Fibroblast of lung (primary cell): ENCODE measurements at places on chromosomes 1 and 21.

DNA sequence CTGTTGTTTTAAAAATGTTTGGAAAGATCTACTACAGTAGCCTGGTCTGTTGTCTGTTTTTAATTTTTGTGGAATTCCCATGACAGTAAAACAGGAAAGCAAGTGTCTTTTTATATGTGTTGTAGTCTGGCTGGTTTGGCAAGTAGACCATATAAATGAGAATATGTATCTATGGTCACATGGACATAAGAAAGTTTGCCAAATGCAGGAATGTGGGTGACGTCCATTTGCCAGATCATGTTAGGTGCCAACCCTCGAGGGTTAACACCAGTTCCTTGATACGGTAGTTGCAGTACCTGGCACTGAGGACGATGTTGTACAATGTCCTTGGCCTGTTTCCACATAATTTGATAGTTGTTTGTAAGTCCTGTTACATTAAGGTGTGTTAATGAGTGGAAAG, 6.2 kb downstream of the DAP3 start:
- H3K4me1 ChIP-seq, result no peaks in the 10 kb centered on the region
- no peak overlapping the region for H3K4me3 ChIP-seq
- DNase-seq, result no peak
- H3K27ac ChIP-seq, result no peak overlapping the region
- H3K27me3 ChIP-seq, result no peaks in the 10 kb centered on the region
- no peaks in the 10 kb centered on the region for H3K36me3 ChIP-seq

- no peak for DNase-seq
- H3K4me1 ChIP-seq, result no peaks in the 10 kb centered on the region
- H3K27me3 ChIP-seq, result peaks cover 14% of the 10 kb centered on the region
- no peaks in the 10 kb centered on the region for H3K36me3 ChIP-seq
- no peak overlapping the region for H3K4me3 ChIP-seq
Observed at GRCh38 chr1:223479261-223479660, 86.0 kb downstream of the CCDC185 start.

DNA sequence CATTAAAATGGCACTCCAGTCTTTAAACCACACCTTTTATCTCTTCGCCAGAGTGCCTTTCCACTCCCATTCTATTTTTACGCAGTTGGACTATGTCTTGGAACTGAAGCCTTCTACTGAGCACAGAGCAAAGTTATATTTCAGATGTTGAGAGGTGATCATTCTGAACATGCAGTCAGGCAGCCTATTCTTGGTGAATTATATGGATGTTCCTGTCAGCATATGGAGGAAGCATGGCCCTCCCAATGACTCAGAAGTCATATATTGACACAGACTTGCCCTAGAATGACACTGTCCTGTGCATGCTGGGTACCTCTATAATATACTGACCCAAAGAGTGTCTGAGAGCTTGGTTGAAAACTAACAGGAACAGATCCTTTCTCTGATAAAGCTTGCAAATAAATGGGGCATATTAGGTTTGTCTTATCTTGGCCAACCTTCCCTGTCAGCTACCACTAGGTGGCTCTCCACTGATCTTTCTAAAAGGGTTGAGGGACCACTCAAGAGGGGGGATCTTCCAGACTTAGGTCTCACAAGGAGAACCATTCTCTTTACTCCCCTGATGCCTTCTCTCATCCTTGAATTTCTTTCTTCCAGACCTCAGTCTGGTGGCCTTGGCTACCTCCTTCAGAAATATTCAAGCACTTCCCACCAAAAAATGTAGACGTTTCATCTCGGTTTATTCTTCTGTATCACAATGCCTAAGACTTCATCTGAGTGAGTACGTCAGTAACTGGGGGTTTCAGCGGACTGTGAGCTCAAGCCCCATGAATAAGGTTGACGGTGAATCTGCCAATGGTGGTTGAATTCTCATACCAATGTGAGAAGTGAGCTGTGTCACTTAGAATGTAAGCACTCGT, 11.8 kb upstream of the ALG14 start:
- no peaks in the 10 kb centered on the region for H3K36me3 ChIP-seq
- no peak overlapping the region for H3K27ac ChIP-seq
- peaks cover 3% of the 10 kb centered on the region for H3K4me1 ChIP-seq
- DNase-seq, result peak; percentile 17
- H3K4me3 ChIP-seq, result no peak overlapping the region
- H3K27me3 ChIP-seq, result peaks cover 16% of the 10 kb centered on the region

- no peaks in the 10 kb centered on the region for H3K36me3 ChIP-seq
- H3K4me3 ChIP-seq, result no peak overlapping the region
- H3K27me3 ChIP-seq, result no peaks in the 10 kb centered on the region
- H3K4me1 ChIP-seq, result no peaks in the 10 kb centered on the region
Observed at GRCh38 chr1:114607223-114607622, 25.8 kb upstream of the BCAS2 start.

DNA sequence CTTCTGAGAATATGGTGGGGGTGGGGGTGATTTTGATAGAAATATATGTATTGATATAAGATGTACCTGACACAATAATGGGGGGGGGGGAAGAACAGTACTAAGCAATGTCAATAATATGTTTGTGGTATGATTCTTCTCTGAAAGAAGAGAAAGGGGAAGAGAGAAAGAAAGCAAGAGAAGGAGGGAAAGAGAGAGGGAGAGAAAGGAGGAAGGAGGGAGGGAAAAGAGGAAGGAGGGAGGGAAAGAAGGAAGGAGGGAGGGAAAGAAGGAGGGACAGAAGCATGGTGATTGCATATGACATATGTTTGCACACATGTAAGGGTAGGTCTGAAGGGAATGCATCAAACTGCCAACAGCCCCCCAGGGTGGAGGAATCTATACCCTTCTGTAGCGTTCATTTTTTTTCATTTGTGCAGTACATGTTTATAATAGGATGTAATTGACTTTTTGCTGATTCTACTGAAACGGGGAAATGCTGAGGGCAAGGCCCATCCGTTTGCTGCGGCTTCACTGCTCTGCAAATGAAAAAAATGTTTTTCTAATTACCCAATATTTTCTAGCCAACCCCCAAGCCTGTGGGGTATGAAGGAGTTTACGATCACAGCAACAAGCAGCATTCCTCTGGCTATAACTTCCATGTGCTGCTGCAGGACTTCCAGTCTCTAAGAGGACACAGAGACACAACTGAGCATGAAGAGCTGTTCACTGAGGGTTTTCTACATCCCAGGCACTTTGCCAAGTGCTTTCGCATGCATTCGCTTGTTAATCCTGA, 119.3 kb upstream of the ZC3H12A start:
- no peak for DNase-seq
- H3K4me1 ChIP-seq, result no peaks in the 10 kb centered on the region
- H3K27me3 ChIP-seq, result no peaks in the 10 kb centered on the region
- H3K27ac ChIP-seq, result no peak overlapping the region
- no peak overlapping the region for H3K4me3 ChIP-seq

GRCh38 chr1:96842215-96842614, 120.6 kb downstream of the PTBP2 start:
- H3K4me3 ChIP-seq, result no peak overlapping the region
- no peaks in the 10 kb centered on the region for H3K36me3 ChIP-seq
- no peaks in the 10 kb centered on the region for H3K27me3 ChIP-seq
- no peak overlapping the region for H3K27ac ChIP-seq

- H3K27ac ChIP-seq, result no peak overlapping the region
- H3K4me3 ChIP-seq, result no peak overlapping the region
- DNase-seq, result no peak
- H3K27me3 ChIP-seq, result peaks cover 5% of the 10 kb centered on the region
- H3K4me1 ChIP-seq, result no peaks in the 10 kb centered on the region
- H3K36me3 ChIP-seq, result no peaks in the 10 kb centered on the region
Observed at GRCh38 chr1:229148743-229149142, 122.2 kb upstream of the RAB4A start.

GRCh38 chr1:31648641-31649357, 4.1 kb upstream of the PEF1 start:
- no peak overlapping the region for H3K4me3 ChIP-seq
- no peaks in the 10 kb centered on the region for H3K27me3 ChIP-seq
- H3K36me3 ChIP-seq, result peaks cover 6% of the 10 kb centered on the region

- H3K36me3 ChIP-seq, result no peaks in the 10 kb centered on the region
- H3K27ac ChIP-seq, result no peak overlapping the region
- no peak overlapping the region for H3K4me3 ChIP-seq
- H3K27me3 ChIP-seq, result no peaks in the 10 kb centered on the region
- H3K4me1 ChIP-seq, result peaks cover 5% of the 10 kb centered on the region
Observed at GRCh38 chr21:43591571-43591970, 67.7 kb downstream of the HSF2BP start.

- H3K4me1 ChIP-seq, result no peaks in the 10 kb centered on the region
- DNase-seq, result no peak
- H3K27ac ChIP-seq, result no peak overlapping the region
- H3K27me3 ChIP-seq, result peaks cover 27% of the 10 kb centered on the region
Observed at GRCh38 chr1:119840745-119841144, 29.5 kb upstream of the REG4 start.

DNA sequence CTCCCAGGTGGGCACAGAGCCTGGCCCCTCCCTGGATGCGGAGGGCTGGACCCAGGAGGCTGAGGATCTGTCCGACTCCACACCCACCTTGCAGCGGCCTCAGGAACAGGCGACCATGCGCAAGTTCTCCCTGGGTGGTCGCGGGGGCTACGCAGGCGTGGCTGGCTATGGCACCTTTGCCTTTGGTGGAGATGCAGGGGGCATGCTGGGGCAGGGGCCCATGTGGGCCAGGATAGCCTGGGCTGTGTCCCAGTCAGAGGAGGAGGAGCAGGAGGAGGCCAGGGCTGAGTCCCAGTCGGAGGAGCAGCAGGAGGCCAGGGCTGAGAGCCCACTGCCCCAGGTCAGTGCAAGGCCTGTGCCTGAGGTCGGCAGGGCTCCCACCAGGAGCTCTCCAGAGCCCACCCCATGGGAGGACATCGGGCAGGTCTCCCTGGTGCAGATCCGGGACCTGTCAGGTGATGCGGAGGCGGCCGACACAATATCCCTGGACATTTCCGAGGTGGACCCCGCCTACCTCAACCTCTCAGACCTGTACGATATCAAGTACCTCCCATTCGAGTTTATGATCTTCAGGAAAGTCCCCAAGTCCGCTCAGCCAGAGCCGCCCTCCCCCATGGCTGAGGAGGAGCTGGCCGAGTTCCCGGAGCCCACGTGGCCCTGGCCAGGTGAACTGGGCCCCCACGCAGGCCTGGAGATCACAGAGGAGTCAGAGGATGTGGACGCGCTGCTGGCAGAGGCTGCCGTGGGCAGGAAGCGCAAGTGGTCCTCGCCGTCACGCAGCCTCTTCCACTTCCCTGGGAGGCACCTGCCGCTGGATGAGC, 34.2 kb downstream of the TRIM11 start:
- H3K27me3 ChIP-seq, result no peaks in the 10 kb centered on the region
- no peak for DNase-seq
- no peak overlapping the region for H3K4me3 ChIP-seq

DNA sequence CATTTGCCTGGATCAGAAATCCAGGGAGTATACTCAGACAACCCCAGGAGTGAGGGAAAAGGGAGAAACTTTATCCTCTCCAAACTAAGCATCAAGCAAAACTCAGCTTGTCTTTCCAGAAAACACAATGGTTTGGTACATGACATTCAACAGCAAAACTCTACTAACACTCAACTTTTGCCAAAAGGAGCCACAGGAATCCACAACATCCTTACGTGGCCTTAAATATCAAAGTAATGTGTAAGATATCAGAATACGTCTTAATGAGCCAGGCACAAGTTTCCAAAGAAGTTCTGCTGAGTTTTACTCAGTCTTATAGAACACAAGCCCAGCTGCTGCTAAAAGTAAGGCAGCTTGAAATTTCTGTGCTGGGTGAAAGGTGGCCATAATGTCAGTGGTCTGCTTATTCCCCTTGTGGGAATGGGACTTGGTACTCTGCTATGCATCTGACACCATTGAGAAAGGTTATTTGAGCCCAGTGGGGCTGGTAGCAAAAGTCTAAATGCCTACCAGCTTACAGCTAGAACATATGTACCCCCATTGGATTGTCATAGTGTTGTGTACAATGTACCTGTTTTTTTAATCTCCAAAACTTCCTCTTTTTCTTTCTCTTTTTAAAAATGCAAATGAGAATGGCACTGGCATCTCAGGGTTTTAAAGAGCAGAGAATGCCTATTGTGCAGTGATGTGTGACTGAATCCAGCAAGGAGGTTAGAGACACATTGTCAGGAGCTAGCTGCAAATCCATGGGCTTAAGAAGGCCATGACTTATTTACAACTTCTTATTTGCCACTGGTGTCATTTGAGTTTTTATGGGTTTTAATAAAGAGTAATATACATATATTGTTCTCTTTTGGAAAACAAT, 62.0 kb upstream of the ST6GALNAC3 start:
- peak; percentile 21 for DNase-seq
- no peaks in the 10 kb centered on the region for H3K27me3 ChIP-seq
- no peaks in the 10 kb centered on the region for H3K4me1 ChIP-seq
- no peak overlapping the region for H3K4me3 ChIP-seq
- no peak overlapping the region for H3K27ac ChIP-seq
- H3K36me3 ChIP-seq, result no peaks in the 10 kb centered on the region

GRCh38 chr1:219826290-219826689, 102.1 kb downstream of the SLC30A10 start:
- DNase-seq, result no peak
- no peak overlapping the region for H3K4me3 ChIP-seq
- H3K4me1 ChIP-seq, result no peaks in the 10 kb centered on the region
- no peaks in the 10 kb centered on the region for H3K27me3 ChIP-seq
- H3K27ac ChIP-seq, result no peak overlapping the region

- H3K27ac ChIP-seq, result no peak overlapping the region
- H3K4me1 ChIP-seq, result no peaks in the 10 kb centered on the region
- DNase-seq, result no peak
- no peaks in the 10 kb centered on the region for H3K27me3 ChIP-seq
Observed at GRCh38 chr1:229751610-229752009, 125.6 kb downstream of the URB2 start.

DNA sequence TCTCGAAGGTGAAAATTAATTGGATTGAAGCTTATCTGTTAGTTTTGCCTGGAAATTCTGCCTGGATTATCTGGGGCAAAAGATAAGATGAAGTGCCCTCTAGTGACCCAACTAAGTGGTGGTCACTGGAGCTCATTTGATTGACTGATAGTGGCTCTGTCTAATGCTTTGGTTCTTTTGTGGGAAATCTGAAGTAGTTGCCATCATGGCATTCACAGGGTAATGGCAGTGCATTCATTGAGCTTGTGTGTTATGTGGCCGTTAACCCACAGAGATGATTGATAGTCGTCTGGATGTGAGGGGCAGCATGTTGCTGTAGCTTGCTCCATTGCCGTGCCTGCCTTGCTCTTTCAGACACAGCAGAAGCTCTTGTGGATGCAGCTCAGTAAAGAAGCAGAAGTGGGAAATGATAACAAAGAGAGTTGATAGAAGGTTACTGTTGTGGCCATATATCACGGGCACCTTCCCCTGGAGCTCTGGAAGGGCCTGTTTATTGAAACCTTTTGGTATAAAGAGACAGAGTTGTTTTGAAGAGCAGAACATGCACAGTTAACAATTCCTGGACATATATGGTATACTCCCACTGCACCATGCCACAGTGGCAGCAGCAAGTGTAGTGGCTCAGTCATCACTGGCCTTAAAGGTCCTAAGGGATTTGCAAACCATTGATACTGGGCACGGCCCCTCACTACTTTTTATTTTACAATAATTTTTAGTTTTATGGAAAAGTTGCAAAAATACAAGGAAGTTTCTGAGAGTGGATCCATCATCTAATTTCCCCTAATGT, 42.0 kb downstream of the CXADR start:
- H3K27ac ChIP-seq, result no peak overlapping the region
- H3K4me1 ChIP-seq, result no peaks in the 10 kb centered on the region
- no peak overlapping the region for H3K4me3 ChIP-seq
- H3K36me3 ChIP-seq, result no peaks in the 10 kb centered on the region
- peak; percentile 5 for DNase-seq

GRCh38 chr1:161719325-161719611, 2.1 kb upstream of the FCRLB start:
- H3K27ac ChIP-seq, result no peak overlapping the region
- no peaks in the 10 kb centered on the region for H3K36me3 ChIP-seq
- no peaks in the 10 kb centered on the region for H3K27me3 ChIP-seq
- peaks cover 7% of the 10 kb centered on the region for H3K4me1 ChIP-seq
- no peak for DNase-seq
